Stimulated activated CD4-positive, alpha-beta T cell treated with anti-CD3 and anti-CD28 coated beads, Interleukin-4, amount 100 ng/mL, for 48 hours (primary cell): ENCODE measurements at places on chromosomes 3 and 15.

DNA sequence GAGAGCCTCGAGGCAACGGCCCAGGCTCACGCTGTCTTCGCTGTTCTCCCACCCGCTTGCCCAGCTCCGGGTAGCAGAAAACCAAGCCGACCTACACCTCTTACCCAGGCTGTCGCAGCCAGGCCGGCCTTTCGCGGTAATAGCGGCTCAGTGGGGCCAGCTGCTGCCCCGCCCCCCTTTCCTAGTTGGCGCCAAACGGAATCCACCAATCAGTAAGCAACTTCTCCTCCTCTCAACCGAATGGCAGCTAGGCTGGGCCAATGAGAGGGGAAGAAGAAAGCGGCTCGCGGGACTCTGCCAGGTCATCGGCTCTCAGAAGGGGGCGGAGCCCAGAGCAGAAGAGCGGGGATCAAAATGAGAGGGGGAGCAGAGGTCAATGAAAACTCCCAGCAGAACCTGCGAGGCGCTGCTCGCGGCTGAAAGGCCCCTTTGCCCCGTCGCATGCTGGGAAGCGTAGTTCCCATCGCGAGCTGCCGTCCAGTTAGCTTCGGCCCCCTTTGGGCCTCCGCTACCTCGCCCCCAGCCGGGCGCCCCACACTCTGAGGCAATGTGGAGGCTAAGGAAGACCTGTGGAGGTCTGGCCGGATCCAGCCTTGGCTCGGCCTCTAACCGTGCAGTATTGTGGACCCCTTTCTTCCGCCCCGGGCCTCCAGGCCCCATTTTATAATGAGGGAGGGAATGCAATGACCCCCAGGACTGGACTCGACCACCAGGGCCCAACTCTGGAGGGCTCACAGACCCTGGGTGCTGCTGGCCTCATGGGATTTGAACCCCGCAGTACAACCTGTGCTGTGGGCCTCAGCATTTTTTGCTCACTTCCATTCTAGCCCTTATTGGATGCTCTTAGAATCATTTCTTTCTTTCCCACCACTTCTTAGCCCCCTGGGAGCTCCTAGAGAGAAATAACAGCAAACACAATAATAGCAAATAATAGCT lies at the start of gene CDC25A:
Gene CDC25A, minus strand, starts transcription at position 152 of the 936 bp plus-strand sequence. CDS start 470 bp downstream, outside the sequence.
- DNase-seq: peak; percentile 84

DNA sequence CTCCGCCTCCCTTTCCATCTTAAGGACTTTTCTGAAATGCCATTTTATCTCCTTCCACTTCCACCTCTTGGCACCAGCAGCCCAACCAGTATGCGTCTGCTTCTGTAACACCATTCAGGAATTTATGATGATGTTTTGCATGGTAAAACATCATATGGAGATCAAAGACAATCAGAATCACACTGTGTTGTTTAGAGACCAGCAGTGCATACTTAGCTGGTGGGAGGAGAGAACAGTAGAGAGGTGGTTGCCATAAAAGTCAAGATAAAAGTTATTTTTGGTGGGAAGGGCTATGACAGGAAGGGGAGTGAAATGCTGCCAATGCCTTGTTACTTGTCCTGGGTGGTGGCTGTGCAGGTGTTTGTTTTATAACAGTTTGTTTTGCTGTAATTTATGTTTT lies 268.0 kb downstream of the OPA1 start:
- DNase-seq: no peak

DNA sequence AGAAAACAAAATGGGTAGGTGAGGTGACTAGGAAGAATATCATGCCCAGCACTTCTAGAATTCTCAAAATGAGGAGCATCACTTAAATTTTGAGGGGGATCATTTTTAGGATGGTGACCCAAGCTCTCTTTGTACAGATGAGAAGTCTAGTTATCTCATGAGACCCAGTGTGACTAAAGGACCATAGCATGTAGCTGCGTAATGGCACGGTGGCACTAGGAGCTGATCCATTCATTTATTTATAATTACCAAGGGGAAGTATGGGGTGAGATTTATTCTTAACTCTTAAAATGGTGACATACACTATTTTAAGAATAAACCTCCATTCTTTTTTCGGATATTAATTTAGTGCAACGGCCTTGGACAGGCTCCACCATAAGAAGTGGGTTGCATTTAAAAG lies 8.3 kb downstream of the IQGAP1 start:
- DNase-seq: no peak

- DNase-seq: no peak
These were observed 428.7 kb downstream of the ROBO2 start for GRCh38 chr3:77468626-77469020.

DNA sequence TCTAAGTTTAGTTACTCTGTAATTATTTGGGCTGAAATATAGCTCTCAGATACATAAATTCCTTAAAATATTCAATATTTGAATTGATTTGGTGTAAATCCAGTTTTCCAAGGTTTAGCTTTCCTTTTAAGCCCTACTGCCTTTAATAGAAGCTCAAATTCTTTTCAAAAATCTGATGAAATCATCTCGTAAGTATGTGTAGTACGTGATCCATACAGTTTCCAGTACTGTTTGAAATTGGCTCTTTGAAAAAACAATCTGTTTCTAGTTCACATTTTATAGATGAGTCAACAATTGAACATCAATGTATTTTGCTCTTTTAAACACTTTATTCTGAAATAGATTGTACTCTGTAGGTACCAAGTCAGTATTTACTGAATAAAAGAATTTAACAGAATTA lies 84.2 kb downstream of the LRRC49 start:
- DNase-seq: no peak

- no peak for DNase-seq
These were observed 36.4 kb downstream of the CCDC80 start for GRCh38 chr3:112604536-112604935.

DNA sequence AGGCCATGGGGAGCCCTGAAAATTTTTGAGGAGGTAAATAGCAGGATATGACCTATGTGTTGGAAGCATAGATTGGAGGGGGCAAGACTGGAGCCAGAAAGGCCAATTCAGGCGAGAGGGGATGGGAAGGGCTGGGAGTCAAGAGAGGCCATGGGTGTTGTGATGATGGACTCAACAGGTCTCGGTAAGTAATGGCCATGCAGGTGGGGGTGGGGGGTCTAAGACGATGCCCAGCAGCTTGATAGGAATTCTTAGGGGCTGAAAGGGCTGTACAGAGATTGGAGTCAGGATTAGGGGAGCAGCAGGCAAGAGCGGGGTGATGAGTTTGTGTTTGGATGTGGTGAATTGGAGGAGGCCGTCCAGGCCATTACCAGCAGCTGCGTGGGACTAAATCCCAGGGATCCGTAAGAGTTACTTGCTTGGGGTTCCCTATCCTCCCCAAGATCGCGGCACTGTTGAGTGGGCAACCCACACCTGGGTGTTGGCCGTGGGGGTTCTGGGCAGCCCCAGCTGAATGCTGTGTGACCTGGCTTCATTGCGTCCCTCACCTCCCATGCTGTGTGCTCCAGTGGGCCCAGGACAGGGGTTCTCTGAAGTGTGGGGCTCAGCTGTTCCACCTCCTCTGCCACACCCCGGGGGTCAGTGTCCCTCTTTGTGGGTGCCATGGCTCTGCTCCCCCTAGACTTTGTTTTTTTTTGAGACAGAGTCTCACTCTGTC lies 41.8 kb upstream of the CHRNB4 start:
- no peak for DNase-seq

DNA sequence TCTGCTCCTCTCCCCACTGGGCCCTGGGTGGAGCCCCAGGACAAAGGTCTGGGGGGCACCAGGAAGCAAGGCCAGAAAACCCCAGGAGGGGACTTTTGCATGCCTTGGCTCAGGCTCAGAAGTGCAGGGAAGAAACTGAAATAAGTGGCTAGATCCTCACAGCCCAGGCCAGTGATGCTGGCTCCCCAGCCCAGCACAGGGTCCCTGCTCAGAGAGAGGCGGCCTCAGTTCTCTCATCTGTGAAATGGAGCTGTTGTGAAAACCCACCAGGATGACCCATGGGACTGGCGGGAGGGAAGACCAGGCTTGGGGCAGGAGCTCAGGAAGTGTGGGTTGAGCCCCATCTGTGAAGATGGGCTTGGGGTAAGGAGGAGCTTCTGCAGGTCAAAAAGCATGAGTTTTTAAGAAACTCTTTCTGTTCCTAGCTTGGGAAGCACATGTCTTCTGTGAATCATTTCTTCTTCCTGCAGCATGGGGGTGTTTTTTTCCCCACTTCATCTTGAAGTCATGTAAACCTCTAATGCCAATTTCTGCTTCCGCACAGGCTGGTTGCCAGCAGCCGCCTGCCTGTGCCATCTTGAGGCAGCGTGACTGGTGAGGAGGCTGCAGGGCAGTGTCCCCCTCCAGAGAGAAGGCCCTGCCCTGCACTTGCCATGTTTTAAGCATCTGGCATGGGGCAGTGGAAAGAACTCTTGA lies 118.6 kb downstream of the SMAD6 start:
- no peak for DNase-seq

DNA sequence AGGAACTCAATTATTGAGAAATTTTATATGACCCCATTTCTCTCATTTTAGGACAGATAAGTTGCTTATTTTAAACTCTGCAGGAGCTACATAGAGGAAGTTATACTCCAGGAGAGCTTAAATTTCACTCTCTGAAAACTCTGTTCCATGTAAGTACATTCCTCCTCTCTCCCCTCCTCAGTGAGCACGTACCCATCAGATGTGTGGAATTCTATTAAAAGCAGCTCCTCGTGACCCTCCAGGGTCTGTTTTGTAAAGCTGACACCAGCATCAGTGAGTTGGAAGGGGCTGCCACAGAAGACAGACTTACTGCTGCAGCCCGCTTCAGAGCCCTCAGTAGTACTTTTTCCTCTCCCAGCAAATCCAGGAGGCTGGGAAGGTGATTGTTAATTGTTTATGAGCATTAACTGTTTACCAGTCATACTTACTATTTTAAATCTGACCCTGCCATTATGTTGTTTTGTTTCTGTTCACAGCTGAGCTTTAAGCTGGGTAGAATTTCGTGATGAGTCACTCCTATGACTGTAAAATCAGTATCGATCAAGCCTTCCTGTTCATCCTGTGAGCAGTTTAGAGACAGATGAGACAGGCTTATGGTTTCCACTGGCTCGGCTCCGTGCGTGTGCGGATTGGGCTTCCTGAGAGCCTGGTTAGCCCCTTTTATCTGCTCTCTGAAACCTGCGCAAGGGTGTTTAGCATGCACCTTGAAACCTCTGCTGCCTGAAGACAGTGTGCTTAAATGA lies 20.4 kb downstream of the IGF1R start:
- peak; percentile 45 for DNase-seq

GRCh38 chr3:149368674-149369497 lies 8.6 kb downstream of the TM4SF1 start:
- DNase-seq: no peak

GRCh38 chr15:40047415-40048210 lies 8.6 kb upstream of the SRP14 start:
- DNase-seq: peak; percentile 62

DNA sequence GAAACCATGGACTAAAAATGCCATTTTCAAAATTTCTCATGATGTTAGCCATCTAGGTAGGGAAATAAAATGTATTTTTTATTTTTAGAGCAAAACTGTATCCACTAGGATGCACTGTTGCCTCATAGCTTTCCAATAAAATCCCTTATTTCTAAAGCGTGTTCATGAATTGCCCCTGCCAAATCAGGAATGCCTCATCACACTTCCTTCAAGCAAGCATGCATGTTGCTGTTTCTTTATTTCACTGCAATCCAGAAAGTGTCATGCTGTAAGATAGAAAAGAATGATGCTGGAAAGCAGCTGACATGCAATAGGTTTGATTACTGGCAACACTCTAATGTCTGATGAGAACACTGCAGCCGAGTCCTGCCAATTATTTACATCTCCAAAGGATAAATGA lies 239.5 kb downstream of the CHL1 start:
- no peak for DNase-seq

GRCh38 chr3:12180218-12180617 lies 21.5 kb upstream of the TIMP4 start:
- DNase-seq: no peak

- no peak for DNase-seq
These were observed 12.8 kb downstream of the KBTBD13 start for GRCh38 chr15:65089206-65089824.

DNA sequence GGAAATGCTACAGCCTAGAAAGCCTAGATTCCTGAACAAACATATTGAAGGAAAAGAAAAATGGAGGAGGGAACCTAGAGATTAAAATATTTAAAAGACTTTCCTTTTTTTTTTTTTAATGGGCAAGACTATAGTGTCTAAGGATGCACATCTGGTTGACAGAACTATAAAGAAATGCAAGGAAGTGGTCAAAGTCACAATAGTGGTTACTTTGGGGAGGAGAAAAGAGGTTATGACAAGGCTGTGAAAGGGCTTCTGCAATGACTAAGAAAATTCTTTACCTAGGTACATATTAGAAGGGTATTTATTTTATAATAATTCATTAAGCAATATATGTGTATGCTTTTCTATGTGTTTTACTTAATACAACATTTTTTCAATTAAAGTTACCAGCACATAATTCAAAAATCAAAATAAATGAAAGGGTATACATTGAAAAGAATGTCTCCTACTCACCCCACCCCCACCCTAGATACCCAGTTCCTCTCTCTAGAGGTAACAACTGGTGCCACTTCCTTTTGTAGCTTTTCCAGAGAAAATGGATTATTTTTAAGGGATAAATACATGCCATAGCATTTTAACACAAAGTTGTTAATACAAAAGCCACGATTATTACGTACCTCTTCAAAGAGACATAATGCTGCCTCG lies 70.1 kb downstream of the HERC1 start:
- DNase-seq: no peak

DNA sequence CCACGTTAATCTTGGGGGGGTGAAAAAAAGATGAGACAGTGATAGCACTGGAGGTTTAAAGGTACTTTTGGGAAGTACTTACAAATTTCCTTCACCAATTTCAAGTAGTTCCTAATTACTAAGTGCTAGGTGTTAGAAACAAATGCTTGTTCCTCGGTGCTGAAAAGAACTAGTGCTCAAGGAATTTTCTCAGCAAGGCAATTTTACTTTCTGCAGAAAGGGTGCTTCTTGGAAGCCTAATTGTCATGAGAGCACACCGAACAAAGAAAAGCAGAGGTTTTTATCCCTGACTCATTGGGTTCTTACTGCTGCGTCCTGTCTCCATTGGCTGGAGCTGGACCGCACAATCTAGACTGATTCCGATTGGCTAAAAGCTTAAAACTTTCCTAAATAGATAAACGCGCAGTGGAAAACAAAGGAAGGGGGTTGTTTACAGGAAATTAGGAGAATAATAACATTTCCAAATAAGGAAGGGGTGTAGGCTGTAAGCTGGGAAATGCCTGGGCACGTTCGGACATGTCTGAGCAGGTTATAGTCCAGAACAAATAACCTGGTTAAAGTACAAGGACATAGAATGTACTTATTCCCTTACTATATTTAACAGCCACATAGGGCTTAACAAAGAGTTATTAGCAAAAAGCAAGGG lies 49.6 kb downstream of the CHD2 start:
- no peak for DNase-seq

GRCh38 chr15:43214169-43214568 lies 6.6 kb downstream of the EPB42 start:
- no peak for DNase-seq

GRCh38 chr15:33448961-33449606 lies 138.3 kb downstream of the RYR3 start:
- DNase-seq: no peak
